D341Med (cell line): ENCODE measurements at places on chromosomes 1 and 21.

DNA sequence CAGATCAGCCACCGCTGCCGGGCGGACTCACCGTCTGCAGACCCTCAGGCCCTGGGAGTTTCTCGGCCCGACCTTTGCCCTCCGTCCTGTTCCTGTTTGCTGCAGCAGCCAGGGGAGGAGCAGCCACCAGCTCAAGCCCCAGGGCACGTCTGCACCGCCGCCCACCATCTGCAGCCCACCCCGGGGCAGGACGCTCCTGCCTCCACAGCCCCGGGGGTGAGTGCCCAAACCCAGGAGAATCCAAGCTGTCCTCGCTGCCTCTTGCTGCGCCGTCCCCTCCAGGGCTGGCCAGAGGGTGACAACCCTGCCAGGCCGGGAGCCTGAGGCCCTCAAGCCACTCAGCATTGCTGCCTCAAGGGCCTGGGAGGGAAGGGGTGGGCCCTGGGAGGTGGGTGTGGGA, 1.2 kb upstream of the SLC25A34 start:
- DNase-seq: no peak

- no peak for DNase-seq
Observed at GRCh38 chr1:105678334-105678733, 1378.1 kb upstream of the PRMT6 start.

DNA sequence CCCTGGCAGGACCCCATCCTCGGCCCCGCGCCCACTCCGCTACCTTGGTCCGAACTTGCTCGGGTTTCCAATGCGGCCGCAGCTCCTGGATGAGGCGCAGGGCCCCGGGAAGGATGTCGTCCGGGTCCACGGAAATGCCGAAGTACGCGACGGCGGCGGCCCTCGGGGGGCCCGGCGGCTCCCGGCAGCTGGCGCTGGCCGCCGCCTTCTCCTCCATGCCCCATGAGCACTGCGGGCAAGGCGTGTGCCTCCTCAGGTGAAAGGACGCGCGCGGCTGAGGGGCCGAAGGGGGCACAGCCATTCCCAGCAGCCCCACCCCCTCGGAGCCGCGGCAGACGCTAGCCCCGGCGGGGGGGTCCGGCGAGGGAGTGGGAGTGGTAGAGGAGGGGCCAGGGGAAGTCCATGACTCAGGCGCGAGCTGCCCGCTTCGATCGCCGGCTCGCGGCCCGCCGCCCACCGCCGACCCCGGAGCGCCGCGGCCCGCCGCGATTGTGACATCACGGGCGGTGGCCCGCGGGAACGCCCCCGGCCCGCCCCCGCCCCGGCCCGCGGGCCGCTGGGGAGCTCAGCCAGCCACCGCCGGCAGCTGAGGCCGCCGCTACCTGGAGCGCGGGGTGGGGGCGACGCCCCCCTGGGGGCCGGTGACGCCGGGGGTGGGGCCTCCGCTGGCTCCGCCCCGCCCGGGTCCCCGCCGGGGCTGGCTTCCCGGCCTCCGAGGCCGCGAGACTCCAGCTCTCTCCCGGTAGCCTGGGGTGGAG, at the start of gene ETNK2:
Gene ETNK2, minus strand, starts transcription at position 493 of the 758 bp plus-strand sequence. Its CDS starts 192 bp downstream, at position 301.
- DNase-seq: peak; percentile 91

DNA sequence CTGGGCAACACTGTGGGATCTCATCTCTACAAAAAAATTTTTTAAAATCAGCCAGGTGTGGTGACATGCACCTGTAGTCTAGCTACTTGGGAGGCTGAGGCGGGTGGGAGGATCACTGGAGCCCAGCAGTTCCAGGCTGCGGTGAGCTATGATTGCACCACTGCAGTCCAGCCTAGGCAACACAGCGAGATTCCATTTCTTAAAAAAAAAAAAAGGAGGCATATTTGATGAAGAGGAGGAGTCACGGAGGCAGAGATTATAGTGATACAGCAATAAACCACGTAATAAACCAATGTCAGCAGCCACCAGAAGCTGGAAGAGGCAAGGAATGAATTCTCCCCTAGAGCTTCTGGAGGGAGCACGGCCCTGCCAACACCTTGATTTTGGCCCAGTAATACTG, 4.0 kb downstream of the LIX1L start:
- no peak for DNase-seq

DNA sequence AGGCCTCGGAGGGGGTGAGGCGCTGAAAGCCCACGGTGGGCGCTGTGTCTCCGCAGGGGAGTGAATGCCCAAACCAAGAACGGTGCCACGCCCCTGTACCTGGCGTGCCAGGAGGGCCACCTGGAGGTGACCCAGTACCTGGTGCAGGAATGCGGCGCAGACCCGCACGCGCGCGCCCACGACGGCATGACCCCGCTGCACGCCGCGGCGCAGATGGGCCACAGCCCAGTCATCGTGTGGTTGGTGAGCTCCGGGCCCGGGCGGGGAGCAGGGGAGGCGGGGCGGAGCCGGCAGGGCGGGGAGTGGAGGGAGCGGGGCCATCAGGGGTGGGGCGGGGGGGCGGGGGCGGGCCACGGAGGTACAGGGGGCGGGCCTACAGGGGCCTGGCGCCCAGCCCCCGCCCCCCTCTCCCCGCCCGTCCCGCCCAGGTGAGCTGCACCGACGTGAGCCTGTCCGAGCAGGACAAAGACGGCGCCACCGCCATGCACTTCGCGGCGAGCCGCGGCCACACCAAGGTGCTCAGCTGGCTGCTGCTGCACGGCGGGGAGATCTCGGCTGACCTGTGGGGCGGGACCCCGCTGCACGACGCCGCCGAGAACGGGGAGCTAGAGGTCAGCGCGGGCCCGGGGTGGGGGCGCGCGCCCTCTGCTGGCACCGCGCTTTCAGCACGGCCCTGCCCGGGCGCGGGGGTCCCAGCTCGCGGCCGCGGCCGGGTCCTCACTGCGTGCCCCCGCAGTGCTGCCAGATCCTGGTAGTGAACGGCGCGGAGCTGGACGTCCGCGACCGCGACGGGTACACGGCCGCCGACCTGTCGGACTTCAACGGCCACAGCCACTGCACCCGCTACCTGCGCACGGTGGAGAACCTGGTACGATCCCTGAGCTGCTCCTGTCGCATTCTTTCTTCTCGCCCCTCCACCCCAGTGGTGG, 15.9 kb downstream of the ESPN start:
- DNase-seq: peak; percentile 70

DNA sequence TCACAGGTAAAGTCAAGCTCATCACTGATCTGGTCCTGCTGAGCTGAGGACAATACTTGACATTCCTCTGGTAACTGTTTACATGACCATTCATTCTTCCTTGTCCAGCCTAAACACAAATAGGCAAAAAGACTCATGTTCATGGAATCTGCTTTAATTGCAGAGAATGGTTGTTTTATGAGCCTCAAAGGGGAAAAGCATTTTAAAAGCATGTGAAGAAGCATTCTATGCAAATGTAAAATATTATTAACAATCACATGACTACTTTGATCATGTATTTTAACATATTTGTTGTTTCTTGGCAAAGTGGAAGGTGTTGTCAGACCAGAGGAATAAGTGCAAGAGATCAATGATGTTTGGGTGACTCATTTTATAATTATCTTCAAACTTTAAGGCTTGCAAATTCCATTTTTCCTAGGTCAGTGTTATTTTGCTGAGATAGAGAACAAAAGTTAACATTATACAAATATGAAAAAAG, 133.7 kb downstream of the RUNX1 start:
- DNase-seq: no peak

GRCh38 chr1:74517599-74518051, 5.2 kb upstream of the LRRC53 start:
- no peak for DNase-seq

DNA sequence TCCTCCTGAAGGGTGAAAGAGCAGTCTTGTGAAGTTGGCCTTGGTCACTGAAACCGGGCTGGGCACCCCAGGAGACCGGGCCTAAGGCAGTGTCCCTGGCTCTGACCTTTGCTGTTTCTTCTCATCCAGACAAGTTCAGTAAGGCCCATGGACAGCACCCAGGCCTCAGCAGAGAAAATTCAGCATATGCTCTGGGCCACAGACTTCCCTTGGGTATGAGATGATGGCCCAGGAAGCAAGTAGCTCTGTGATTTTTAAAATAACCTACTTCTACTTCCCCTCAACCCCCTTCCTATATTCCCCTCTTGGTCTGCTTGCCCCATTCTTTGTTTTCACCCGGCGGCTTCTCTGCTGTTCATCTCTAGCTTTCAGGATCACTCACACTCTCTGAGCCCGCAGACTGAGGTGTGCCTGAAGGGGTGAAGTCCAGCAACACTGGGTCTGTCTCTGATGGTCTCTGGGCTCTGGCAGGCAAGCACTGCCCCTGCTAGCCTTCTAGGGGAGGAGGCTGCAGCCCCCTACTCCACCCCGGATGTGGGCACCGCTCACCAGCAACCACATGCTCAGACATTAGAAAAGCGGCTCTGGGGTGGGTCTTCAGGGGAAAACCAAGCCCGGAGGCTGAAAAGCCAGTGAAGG, 2.9 kb upstream of the GPR25 start:
- no peak for DNase-seq

- DNase-seq: no peak
Observed at GRCh38 chr1:62250126-62250726, 55.6 kb downstream of the L1TD1 start.

DNA sequence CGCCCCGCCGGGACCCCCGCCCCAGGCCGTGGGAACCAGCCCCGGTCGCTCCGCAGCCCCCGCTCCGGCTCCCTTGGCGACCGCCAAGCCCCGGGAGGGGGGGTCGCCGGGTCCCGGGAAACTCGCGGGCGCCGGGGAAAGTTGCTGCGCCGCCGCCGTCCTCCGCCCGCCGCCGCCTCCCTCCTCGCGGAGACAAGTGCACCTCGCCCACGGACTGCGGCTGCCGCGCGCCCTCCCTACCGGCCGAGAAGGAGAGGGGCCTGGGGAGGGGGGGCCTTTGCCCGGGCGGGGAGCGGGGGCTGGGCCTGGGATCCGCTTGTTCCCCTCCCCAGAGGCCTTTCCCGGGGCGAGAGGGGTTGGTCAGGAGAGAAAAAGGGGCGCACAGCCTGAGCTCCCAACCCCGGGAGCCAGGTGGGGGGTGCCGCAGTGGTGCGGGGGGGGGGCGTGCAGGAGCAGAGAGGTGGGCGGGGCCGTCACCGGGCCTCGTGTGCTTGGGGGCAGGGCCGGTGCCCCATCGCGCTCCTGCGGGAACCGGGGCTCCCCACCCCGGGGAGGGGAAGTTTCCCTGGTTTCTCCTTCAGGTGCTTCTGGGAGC, 592 bp downstream of the AGRN start:
- DNase-seq: peak; percentile 63

GRCh38 chr1:43272161-43272560, 2.4 kb downstream of the TMEM125 start:
- DNase-seq: no peak

DNA sequence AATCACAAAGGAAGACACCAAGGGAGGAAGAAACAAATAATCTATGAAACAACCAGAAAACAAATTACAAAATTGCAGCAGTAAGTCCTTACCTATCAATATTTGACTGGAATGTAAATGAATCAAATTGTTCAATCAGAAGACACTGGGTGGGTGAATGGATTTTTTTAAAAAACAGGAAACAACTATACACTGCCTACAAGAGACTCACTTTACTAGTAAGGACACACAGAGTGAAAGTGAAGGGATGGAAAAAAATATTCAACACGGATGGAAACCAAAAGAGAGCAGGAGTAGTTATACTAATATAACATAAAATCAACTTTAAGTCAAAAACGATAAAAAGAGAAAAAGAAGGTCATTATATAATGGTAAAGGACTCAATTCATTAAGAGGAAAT, 6.4 kb upstream of the PRSS38 start:
- DNase-seq: no peak

DNA sequence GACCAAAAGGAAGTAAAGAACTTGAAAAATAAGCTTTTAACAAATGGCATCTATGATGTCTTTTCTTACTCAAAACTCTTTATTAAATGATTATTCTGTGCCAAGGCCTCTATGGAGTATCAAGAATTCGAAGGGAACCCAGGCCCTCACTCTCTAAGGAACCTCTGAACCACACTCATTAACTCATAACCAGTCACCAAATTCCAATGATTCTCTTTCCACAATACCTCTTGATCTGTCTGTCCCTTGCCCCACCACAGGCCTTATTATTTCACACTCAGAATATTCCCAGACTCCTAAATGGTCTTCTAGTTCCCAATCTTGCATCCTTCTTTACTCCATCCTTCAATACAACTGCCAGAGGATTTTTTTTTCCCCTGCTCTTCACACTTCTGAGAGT, 37.0 kb downstream of the PCSK9 start:
- DNase-seq: no peak

- DNase-seq: no peak
Observed at GRCh38 chr1:212217633-212218032, 67.6 kb upstream of the PPP2R5A start.

- DNase-seq: no peak
Observed at GRCh38 chr1:94803517-94804441, 16.4 kb upstream of the SLC44A3 start.

- no peak for DNase-seq
Observed at GRCh38 chr21:42222386-42222785, 3.4 kb downstream of the ABCG1 start.

DNA sequence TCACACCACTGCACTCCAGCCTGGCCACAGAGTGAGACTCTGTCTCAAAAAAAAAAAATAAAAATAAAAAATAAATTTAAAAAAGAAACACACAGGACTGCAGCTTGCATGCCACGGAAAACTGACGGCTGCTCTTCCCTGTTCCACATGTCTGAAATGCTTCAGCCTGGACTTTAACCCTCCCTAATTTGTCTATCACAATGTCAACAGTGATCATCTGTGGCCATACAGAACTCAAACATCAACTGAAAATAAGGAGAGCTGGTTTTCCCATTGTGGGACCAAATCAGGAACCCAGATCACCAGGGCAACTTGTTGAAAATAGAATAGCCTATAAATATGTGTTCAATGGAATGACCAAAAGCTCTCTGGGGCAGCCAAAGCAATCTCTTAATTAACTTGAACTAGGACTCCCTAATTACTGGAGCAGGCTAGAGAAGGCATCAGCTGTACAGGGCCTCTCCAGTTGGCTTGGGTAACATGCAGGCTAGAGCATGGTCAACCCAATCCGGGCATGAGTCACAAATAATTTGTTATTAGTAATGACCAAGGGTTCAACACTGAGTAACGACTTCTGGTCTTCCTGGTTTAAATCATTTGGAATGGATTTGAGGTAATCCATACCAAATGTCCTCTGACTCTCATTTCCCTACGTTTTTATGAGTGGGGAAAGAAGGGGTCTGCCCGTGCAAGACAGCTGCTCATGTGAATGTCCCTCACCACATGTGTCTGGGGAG, 62.7 kb upstream of the KAZN start:
- no peak for DNase-seq

GRCh38 chr1:232980355-232980978, 30.1 kb downstream of the NTPCR start:
- peak; percentile 61 for DNase-seq

GRCh38 chr1:153976819-153977249, 640 bp downstream of the JTB start:
- DNase-seq: peak; percentile 47

DNA sequence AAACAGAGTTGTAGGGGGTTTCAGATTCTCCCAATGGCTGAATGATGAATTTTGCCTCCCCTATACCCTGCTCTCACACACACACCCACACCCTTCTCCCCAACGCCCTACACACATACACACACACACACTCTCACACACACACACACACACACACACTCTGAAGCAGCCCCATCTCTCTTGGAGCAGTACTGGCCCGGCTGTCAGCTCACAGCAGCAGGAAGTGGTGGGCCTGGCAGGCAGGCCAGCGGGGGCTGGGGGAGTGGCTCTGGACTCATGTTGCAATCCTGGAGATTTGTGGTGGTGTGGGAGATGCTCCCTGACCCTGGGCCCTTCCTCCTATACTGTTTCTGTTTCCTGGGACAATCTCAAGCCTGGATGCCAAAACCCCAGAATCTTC, 2.2 kb downstream of the IKBKE start:
- DNase-seq: no peak

- DNase-seq: no peak
Observed at GRCh38 chr21:41418393-41418792, 7.6 kb upstream of the MX1 start.
